EL (cell line): ENCODE measurements at places on chromosomes 7 and 10.

- peak; percentile 79 for DNase-seq
These were observed 352.0 kb downstream of the PCLO start for GRCh38 chr7:82810558-82811259.

- DNase-seq: no peak
These were observed 51.3 kb downstream of the FAM13C start for GRCh38 chr10:59311025-59311424.

DNA sequence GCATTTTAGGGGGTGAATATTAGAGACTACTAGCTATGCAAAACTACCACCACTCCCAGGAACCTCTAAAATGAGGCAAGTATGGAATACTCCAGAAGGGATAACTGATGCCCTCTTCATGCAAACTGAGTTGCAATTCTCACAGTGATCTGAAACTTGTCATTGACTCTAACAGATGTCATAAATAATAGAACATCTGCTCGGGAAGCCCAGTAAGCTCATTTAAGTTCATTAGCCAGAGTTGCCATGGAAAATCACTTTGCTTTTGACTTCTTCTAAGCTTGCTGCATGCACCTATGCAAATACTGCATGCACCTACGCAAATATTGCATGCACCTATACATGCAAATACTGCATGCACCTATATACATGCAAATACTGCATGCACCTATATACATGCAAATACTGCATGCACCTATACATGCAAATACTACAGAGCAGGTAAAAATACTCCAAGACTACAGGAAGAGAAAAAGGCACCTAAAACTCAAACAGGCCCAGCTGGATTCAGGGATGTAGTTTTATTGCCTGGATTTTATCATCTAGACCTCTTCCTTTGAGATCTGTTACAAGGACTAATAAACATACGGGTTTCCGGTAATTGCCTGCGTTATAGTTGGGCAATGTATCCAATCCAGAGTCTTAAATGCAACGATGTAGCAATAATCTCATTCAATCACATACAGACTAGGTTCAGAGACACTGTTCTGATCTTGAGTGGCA, 1061.1 kb upstream of the AUTS2 start:
- no peak for DNase-seq

DNA sequence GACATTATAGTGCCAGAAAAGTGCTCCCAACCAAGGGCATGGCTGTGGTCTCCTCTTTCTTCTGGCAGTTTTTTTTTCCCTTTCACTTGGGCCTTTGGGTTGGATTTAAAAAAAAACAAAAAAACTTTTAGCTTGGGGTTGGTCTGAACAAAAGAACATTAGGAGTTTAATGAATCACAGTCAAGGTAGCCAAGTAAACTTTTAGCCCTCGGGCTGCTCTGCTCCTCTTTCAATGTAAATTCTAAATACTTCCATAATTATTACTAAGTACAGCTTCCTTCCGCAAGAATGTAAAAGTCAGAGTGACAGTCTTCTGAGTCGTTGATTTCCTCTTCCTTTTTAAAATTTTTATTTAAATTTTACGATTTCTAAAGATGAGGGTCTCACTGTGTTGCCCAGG, 79.2 kb downstream of the NRF1 start:
- DNase-seq: peak; percentile 34

DNA sequence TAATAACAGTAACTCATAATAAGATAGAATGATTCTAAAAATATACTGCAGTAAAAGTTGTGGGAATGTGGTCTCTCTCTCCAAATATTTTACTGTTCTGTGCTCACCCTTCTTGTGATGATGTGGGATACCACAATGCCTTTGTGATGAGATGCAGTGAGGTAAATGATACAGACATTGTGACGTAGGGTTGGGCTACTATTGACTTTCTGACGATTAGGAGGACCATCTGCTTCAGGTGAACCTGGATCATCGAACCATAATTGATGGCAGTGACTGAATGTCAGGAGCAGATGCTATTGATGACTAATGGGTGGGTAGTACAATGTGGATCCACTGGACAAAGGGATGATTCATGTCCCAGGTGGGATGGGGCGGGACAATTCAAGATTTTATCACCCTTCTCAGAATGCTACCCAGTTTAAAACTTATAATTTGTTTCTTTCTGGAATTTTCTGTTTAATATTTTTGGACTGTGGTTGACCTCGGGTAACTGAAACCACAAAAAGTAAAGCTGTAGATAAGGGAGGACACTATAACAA, 73.9 kb upstream of the ARMC3 start:
- DNase-seq: no peak

DNA sequence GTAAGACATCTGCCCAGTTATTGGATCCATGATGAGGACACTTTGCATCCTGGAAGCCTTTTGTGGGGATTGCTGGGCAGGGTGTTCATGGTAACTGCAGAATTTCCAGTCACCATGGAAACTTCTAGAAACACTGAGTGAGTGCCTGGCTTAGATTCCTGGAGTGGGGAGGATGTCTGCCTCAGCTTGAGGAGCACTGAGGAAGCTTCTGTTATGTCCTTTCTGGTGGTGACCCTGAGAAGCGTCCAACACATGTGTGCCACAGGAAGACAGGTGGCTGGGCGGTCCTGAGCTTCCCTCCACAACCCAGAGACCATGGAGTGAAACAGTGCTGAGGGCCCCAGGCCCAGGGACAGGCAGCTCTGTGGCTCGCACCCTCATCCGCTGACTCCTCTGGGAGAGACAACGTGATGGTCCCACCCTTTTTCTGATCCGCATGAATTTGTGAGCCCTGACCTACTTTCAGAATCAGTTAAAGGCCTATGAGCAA, 191.8 kb upstream of the CXCL12 start:
- DNase-seq: no peak
